ENCODE measurements at places on chromosomes 11 and 22. TPM values are rescaled to one million over a fixed set of nuclear protein-coding genes. Genes with fewer than 3 reads are reported as not detected.

DNA sequence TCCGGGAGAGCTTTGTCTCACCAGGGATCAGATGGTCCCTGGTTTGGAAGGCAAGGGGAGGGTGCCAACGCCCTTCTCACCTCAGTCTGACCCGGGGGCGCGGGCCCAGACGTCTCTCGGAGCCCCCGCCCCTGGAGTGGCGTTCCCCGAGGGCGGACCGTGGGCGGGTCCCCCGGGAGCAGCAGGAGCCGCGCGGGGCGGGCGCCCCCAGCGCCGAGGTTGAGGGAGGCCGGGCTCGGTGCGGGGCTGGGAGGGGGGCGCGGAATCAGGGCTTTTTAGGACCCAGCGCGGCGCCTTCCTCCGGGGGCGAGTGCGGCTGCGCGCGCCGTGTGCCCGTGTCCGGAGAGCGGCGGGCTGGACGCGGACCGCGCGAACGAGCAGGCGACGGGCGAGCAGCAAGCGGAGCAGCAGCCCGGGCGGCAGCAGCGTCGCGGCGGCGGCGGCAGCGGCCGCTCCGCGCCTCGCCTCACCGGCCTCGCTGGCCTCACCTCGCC lies at the start of gene KCNC1:
Gene KCNC1 (plus strand): TSS at position 364 of the 494 bp plus-strand sequence. CDS start 1,222 bp downstream, outside the sequence.
- no peak for DNase-seq

DNA sequence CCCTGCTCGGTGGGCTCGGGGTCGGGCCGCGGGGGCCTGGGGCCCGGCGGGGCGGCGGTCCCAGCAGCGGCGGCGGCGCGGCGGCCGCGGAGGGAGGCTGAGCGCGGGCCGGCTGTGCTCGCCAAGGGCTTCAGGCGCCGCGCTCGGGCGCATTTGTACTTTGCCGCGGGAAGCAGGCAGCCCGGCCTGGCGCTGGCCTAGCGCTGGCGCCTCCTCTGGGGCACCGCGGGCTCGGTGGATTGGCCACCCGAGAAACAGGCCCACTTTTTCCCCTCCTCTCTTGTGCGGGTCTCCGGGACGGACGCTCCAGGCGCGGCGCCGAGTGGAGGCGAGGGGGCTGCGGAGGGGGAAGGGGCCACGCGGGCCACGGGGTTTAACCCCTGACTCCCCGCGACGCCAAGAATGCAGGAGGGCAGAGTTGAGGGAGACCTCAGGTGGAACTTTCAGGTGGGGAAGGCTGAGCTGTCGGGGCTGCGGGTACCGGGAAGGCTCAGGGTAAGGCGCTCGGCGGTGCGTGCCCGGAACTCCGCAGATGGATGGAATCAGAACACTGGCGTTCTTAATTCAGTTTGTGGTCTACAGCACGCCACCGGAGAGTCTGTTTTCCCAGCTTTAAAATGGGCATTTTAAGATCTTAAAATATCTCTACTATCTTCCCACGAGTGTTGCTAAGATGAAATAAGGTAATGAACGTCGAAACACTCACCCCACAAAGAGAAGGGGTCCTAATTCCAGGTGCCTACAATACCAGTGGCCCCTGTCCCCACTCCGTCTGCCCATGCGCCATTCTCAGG lies at the start of gene CHRDL2:
Gene CHRDL2 (minus strand): TSS at position 126 of the 794 bp plus-strand sequence. CDS start 538 bp downstream, outside the sequence.
- DNase-seq = no peak

DNA sequence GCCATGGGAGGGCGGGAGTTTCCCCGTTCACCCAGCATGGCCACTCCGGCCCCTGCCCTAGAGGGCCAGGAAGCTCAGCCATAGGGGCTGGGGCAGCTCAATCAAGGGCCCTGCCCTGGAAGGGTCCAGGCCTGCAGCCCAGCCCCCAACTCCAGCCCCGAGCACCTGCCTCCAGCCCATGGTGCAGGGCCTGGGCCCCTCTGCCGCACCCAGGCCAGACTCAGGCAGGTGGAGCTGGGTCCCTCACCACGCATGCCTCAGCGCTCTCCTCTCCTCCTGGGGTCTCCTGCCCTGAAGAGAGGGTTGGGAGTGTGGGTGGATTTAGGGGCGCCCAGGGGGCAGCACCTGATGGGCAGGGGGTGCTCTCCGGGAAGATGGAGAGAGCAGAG lies 13.1 kb downstream of the MLC1 start:
- no peak for DNase-seq

XKR3 gene
- not detected for total RNA-seq

PLAAT2 gene
- total RNA-seq = not detected

AHNAK gene
- total RNA-seq = 1,565 TPM

GRCh38 chr11:10438458-10438857 lies 16.6 kb upstream of the AMPD3 start:
- DNase-seq = no peak
